ENCODE measurements at places on chromosomes 3 and 15.
A peak's percentile ranks its signal among the peaks of the same experiment; 100 is the strongest.

DNA sequence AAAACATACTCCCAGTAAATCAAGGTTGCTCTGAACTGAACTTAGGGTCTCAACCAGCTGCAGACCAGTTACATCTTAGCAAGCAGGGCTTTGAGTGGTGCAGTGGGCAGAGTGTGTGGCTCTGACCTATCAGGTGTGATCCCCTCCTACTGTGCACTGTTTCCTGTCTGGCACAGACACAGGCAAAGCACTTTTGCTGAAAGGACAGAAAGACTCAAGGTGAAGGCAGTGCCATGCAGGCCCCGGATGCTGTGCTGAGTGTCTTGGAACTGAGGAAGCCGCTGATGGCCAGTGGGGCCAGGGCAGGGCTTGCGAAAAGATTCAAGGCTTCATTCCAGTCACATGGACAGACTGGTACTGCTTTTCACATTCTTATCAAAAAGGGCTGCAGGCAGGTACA, 85.2 kb downstream of the CACNA1D start:
- no peak for DNase-seq

DNA sequence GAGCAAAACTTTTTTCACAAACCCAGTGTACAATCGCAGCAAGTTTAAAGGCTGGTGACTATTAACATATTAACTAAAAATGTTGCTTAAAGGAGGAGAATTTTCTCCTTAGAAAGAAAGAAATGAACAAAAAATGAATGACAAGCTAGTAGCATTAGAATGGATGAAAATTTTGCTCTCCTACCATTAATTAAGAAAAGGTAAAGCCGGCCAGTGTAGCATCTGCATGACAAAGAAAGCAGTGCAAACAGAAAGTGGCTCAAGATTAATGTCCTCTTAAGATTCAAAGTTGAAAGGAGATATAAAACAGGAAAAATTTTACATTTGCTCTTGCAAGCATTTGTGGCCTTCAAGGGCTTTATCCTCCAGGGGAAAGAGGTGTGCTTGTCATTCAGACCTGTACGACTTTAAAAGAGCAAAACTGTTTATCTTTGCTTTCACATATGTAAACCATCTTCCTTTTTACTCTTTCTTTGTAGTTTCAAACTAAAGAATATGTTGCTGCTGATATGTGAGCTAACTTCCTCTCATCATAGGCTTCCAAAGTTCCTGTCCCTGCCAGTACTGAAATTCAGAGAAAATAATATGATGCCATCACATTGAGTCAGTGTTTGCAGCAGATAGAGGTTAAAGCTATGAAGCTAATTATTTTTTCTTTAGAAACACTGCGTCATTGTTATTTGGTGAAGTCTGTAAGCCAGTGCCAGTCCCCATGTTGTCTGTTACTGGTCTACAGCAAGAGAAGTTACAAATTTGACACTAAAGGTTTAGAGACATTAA, 439.1 kb upstream of the GRM7 start:
- no peak for DNase-seq

DNA sequence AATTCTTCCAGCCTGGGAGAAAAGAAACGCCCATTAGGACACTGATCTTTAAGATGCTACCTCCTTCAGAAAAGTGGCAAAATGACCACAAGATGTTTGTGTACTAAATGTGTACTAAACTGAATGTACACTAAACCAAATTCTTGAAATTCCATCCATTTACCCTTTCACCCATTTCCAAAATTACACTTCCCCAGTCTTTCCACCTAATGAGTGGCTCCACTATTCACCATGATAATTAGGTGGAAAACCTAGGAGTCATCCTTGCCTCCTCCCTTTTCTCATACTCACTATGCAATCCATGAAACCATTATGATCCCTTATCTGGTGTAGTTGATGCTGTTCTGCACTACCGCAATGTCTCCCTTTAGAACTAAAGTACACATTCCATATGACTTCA, 452.1 kb upstream of the THBS1 start:
- DNase-seq: no peak

DNA sequence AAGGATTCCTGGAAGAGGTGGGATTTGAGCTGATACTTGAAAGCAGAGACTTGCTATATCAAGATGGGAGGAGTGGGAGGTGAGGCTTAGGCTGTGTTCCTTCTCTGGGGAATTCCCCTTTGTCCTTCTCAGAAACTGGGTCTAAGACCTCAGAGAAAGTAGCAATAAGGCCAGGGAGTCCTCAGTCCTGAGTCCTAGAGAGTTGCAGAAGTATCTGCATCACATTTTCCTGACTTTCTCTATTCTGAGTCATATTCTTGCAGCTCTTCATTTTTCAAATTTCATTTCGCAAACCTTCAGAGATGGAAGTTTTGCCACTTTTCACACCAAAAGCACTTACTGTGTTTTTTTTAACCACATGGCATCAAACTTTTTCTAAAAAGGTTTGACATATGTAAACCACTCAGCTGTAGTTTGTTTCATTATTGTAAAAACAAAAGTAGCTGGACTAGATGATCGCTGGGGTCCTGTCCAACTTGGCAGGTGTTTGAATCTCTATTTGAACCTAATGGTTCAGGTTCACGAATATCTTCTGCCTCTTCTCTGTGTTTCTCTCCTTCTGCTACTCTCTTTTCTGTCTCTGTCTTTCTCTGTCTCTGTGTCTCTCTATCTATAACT, 21.3 kb downstream of the COLQ start:
- no peak for DNase-seq

DNA sequence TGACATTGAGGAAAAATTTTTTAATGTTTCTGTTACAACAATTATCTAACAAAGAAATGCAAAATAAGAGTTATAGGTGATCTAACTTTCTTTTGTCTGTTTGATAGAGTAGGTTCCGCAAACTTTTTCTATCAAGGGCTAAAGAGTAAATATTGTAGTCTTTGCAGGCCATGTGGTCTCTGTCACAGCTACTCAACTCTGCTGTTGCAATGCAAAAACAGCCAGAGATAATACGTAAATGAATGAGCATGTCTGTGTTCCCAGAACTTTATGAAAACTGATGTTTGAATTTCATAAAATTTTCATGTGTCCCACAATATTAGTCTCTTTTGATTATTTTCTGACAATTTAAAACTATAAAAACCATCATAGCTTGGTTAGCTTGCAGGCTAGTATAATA, 73.3 kb downstream of the SLC24A1 start:
- DNase-seq: no peak

DNA sequence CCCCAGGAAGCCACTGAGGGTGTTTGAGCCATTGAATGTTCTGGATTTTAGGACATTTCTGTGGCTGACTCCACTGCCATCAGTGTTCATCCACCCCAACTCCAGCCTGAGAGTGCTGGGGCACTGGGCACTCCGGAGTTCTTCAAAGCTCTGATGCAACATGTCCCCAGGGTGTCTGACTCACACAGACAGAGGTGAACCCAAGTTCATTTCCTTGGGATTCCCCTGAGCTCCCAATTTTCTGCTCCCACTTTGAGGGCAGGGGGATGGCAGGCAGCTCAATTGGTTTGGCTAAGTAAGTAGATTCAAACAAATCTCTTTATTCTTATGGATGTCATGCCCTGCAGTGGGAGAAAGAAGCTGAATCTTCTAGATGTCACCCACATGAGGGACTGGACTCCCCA, 2.2 kb downstream of the STRA6 start:
- no peak for DNase-seq

GRCh38 chr3:155088706-155089345, 8.7 kb downstream of the MME start:
- no peak for DNase-seq

DNA sequence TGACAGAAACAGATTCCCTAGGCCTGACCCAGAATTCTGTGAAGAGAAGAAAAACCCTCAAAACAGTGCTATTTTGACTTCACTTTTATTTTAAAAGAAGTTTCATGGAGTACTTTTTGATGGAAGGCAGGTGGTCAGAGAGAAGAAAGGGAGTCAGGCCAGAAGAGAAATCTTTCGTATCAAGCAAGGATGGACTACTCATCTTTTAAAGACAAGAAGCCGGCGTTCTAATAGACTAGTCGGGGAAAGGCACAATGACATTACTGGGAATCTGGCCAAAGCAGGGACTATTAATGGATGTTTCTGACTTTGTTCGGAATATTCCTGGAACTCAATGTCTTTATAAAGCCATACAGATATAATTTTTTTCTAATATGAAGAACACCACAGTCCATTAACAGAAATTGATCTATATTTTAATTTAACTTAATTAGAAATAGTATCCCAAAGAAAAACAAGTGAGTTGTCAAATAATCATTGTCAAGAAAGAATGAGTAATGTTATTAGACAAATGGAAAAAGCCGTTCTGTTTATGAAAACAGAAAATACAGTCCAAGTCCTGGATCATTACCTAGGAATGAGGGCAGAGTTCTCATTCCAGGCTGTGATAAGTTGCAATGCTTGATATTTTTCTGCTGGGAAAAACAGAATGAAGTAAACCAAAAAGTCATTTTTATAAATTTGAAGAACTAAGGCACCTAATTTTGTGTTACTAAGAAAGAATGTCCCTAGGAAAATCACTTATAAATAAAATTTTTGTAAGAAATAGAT, 23.7 kb upstream of the PCOLCE2 start:
- no peak for DNase-seq

- DNase-seq: no peak
Observed at GRCh38 chr15:31262901-31263671, 63.5 kb upstream of the KLF13 start.

DNA sequence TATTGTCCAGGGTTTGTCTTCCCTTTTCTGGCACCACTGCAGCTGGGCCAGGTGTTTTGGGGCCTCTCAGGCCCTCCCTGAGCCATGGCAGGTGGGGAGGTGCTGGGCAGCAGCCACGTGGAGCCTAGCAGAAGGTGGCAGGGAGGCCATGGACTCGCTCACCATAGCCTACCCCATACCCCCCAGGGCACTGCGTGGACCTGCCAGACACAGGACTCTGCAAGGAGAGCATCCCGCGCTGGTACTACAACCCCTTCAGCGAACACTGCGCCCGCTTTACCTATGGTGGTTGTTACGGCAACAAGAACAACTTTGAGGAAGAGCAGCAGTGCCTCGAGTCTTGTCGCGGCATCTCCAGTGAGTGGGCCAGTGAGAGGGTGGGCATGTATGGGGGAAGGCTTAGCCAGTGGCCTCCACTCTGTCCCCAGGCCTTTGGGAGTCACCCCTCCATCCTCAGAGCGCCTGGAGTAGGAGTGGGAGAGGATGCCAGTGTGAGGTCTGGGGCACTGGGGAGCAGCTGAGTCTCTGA, 11.9 kb downstream of the SPINT1 start:
- no peak for DNase-seq

- no peak for DNase-seq
Observed at GRCh38 chr3:164467007-164467406, 611.3 kb downstream of the SI start.

GRCh38 chr3:2578560-2578959, 479.9 kb downstream of the CNTN4 start:
- DNase-seq: no peak

- DNase-seq: no peak
Observed at GRCh38 chr3:104106276-104106675, 1260.4 kb upstream of the ALCAM start.

DNA sequence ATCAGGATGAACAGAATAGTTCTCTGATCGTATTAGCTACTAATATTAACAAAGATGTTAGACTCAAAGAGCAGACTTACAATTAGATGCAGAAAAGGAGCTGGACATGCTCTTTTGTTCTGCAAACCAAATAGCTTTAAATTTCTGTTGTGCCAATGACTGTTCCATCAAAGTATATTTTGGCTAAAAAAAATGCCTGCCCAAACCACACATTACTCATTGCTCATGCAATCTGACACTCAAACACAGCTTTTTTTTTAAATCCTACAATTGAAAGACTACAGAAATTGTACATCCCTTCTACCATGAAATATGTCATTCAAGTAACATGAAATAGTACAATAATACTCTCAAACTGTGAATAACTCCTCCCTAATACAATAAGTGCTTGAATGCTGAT, 48.6 kb downstream of the SHOX2 start:
- no peak for DNase-seq

- no peak for DNase-seq
Observed at GRCh38 chr3:117617906-117618305, 908.3 kb downstream of the TUSC7 start.

DNA sequence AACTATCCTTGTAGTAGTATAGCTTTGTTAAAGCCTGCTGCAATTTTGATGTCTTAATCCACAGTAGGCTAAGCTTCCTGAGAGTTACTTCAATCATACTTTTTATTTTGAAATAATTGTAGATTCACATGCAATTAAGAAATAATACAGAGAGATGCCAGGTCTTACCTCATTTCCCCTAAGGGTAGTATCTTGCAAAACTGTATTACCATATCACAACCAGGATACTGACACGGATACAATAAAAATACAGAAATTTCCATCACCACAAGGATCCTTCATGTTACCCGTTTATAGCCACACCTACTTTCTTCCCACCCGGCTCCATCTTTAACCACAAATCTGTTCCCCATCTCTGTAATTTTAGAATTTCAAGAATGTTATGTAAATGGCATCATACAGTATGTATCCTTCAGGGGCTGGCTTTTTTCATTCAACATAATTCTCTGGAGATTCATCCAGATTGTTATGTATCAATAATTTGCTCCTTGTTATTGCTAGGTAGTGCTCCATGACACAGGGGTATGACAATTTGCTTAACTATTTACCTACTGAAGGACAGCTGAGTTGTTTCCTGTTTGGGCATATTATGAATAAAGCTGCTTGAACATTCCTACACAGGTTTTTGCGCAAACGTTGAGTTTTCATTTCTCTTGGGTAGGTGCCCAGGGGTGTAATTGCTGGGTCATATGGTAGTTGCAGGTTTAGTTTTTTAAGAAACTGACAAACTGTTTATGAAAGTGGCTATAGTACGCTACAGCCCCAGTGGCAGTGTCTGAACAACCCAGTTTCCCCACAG, 21.6 kb downstream of the BDH1 start:
- DNase-seq: peak; percentile 14

DNA sequence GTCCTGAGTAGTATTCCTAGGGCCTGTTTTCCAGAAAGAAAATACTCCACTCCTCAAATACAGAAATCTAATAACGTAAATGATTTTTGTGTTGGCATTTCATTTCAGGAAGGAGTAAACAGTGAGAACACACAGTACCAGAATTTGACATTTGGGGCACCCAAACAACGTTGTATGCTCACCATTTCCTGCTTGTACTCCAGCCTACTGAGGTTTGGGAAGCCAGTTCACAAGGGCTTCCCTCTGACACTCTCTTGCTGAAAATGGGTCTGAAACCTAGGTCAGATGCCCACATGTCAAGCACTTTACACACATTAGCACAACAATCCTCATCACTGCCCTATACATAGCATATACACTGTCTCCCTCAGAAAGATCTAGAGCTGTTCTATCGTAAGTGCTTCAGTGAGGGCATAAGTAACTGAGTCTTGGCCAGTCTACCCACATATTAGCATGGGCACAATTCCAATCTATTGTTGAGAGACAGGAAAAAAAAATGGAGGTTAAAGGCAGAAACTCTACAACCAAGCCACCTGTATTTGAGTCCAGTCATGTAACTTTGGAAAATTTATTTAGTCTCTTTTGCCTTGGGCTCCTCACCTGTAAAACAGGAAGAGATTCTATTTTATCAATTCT, 43.5 kb upstream of the RSL24D1 start:
- no peak for DNase-seq

- no peak for DNase-seq
Observed at GRCh38 chr15:34358367-34358766, 8.6 kb downstream of the LPCAT4 start.

- no peak for DNase-seq
Observed at GRCh38 chr3:32048487-32049182, 57.8 kb upstream of the GPD1L start.

- no peak for DNase-seq
Observed at GRCh38 chr15:67050062-67050461, 15.3 kb upstream of the SMAD3 start.

GRCh38 chr15:70197945-70198361, 100.2 kb upstream of the TLE3 start:
- no peak for DNase-seq

- DNase-seq: no peak
Observed at GRCh38 chr3:56919137-56919796, 117.5 kb upstream of the ARHGEF3 start.
